ENCODE measurements at places on chromosomes 2 and 18. TPM values are rescaled to one million over a fixed set of nuclear protein-coding genes. Genes with fewer than 3 reads are reported as not detected.

Gene COL3A1
- total RNA-seq = 33.9 TPM

Gene LAMA1
- not detected for total RNA-seq

GRCh38 chr2:5546181-5546580, 146.0 kb upstream of the SOX11 start:
- no peak for DNase-seq

- DNase-seq = no peak
Measured at GRCh38 chr2:34738691-34739090, 1139.6 kb upstream of the FAM98A start.

- no peak for DNase-seq
Measured at GRCh38 chr18:75276818-75277609, 66.4 kb downstream of the TSHZ1 start.

GRCh38 chr2:86584151-86584913, 21.1 kb upstream of the CHMP3 start:
- DNase-seq = no peak

Gene IL1RL1
- total RNA-seq = 47.2 TPM

DNA sequence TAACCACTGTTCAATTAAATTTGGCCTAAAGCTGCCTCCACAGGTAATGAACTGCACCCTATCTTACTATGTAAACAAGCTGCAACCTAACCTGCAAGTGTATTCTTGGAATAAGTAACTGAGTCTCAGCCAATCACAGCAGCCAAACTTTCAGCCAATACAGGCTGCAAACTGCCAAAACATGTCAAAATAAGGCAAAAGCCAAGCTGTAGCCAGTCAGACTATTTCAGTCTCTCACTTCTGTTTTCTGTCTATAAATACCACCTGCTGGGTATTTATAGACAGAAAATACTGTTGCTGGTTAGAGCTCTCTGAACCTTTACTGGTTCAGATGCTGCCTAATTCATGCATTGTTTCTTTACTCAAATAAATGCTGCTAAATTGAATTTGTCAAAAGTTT, 14.3 kb downstream of the C2orf76 start:
- DNase-seq = no peak

Gene EFR3B
- 1.2 TPM for total RNA-seq

DNA sequence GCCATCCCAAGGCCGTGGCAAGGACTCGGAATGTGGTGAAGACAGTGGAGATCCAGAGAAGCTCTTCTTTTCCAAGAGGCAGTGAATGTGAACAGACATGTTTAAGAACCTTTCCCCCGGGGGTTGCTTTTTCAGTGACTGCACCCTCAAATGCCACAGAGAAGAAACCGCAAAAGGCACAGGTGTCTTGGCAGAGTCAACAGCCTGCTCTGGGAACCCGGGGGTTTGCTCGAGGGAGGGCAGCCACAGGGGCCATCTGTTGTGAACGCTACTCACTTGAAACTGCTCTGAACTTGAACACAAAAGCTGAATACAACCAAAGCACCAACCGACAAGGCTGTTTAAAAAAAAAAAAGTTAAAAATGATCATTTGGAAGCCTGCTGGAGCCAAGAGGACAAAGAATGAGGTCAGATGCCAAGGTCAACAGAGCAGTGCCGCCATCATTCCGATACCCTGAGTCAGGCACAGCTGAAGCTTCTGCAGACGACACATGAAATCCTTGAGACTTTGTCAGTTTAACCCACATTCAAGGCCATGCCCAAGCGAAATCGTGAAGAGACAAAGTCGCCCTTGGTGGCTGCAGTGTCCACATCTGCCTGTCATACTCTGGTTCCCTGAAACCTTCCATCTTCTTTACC, 47.4 kb downstream of the PSMG2 start:
- peak; percentile 64 for DNase-seq

Gene CD207
- not detected for total RNA-seq

Gene LONRF2
- total RNA-seq = 0.80 TPM

- DNase-seq = no peak
Measured at GRCh38 chr2:172288603-172289002, 138.8 kb upstream of the ITGA6 start.

Gene SIX2
- total RNA-seq = not detected

DNA sequence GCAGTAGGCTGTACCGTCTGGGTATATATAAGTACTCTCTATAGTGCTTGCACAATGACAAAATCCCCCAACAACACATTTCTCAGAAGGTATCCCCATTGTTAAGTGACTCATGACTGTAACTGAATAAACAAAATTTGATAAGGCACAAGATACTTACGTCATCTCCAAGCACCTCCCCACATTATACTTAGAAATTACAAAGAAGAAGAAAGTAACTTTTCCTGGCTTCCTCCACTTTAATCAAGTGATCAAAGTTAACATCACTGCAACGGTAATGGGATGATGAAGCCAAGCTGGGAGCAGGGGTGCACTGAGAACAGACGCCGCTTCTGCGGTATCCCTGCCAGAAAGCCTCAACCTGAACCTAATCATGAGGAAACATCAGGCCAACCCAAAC, 9.7 kb downstream of the TNS1 start:
- no peak for DNase-seq

- DNase-seq = peak; percentile 56
Measured at GRCh38 chr2:238127165-238128060, 11.1 kb upstream of the KLHL30 start.

Gene DOCK10
- 21.7 TPM for total RNA-seq

DNA sequence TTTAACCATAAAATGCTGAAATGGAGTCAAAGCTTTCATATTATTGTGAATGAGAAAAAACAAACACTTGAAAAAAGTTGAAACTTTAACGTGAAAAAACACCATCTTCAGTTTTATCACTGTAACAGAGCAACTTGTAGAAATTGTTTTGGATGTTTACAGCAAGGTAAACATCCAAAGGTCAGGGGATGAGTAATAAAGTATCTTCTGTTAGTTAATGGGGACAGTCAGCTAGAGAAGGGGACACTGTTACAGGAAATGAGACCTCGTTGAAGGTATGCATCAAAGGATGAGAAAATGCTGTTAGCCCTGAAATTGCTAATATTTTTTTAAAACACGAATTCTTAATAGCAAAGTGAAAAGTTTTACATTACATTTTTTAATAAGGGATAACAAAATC, 2.9 kb downstream of the RHBDD1 start:
- no peak for DNase-seq

- DNase-seq = no peak
Measured at GRCh38 chr18:62549755-62550154, 26.9 kb downstream of the ZCCHC2 start.

GRCh38 chr2:168961450-168962229, 60.5 kb downstream of the G6PC2 start:
- DNase-seq = no peak

GRCh38 chr2:33482518-33482917, 6.1 kb downstream of the RASGRP3 start:
- DNase-seq = no peak

GRCh38 chr2:101790416-101790815, 92.9 kb downstream of the MAP4K4 start:
- DNase-seq = no peak

DNA sequence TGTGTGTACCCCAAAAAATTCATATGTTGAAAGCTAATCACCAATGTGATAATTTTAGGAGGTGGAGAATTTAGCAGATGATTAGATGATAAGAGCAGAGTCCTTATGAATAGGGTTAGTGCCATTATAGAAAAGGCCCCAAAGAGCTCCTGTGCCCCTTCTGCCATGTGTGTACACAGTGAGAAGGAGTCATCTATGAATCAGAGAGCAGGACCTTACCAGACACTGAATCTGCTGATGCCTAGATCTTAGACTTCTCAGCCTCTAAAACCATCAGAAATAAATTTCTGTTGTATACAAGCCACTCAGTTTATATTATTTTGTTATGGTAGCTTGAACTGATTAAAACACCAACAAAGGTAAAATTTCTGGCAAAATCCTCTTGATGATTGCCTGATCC, 560.0 kb upstream of the CDH2 start:
- no peak for DNase-seq

DNA sequence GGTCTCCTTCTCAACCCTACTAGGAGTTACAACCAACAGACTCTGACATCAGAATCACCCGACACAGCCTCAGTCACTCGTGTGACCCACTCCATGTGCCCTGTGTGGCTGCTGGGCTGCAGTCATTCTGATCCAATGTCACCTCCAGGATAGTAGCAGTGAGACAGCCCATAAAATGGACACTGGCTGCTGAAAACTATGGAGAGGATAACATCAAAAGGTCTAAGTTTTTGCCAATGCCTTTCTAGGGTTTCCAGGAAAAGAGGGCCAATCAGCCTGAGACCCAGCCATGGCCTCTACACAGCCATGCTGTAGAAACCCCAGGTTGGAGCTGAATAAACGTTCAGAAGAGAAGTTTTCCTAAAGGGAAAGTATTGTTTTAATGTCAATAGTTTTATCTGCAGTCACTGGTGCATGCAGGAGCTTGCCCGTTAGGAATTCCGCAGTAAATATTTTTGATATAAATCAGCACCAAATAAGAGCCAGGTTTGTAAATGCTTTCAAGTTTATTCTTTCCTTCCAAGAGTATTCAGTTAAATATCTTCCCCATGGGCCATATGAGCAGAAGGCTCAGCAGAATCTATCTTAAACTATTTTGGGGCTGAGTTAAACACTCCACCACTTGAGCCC, 92.2 kb upstream of the PID1 start:
- no peak for DNase-seq

- DNase-seq = no peak
Measured at GRCh38 chr2:16226943-16227664, 286.8 kb downstream of the MYCN start.

GRCh38 chr2:134346141-134346540, 92.3 kb downstream of the MGAT5 start:
- DNase-seq = no peak

Gene SPATA3
- not detected for total RNA-seq

DNA sequence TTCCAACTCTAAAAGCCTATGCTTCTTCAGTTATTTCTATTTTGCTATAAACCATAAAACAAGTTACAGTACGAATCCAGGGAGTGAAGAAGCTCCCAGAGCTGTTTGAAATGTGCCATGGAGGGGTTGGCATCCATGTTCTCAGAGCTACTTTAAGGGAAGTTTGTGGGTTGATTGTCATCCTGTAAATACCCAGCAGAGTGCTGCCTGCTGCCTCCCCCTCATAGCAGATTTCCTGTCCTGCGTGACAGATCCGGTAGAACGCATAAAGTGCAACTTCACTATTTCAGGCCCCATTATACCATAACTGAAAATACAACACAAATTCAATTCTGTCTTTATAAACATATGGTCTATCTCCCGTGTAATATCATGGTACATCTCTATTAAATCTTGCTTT, 114.4 kb downstream of the CTNNA2 start:
- no peak for DNase-seq

DNA sequence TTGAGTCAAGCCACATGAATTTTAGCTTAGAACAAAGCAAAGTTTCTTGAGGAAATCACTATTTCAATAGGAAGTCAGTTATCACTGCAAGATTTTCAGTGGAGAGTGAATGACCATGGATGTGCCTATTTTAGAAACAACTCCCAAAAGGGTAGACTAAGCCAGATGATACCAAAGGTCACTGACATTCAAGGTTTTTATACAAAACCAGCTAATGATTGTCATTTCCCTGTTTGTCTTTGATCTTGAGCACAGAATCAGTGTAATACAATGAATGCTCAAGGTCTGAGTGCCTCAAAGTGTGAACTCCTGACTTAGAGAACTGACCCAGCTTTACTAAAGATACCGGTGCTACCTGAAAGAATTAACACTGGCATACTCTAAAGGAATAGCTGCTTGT, 60.5 kb downstream of the CDH2 start:
- no peak for DNase-seq

Gene SLC11A1
- total RNA-seq = 21.5 TPM

GRCh38 chr18:47736376-47737140, 193.9 kb downstream of the SMAD2 start:
- DNase-seq = no peak

GRCh38 chr2:54589340-54590215, 133.5 kb downstream of the SPTBN1 start:
- peak; percentile 77 for DNase-seq

DNA sequence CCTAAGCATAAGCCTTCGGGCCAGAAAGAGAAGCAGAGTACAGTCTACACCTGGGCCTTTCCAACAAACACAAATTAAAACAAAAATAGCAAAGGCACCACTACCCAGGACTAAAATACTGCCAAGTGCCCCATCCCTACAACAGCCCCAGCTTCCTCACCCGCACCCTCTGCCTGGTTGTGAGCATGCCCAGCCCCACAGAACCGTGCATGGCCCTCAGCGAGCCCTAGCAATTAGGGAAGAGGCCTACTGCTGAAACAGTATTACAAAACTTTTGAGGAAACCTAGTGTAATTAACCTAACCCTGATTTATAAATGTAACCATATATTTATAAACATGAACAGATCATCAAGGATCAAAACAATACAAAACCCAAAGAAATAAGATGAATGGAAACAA, 44.2 kb downstream of the FARSB start:
- no peak for DNase-seq

DNA sequence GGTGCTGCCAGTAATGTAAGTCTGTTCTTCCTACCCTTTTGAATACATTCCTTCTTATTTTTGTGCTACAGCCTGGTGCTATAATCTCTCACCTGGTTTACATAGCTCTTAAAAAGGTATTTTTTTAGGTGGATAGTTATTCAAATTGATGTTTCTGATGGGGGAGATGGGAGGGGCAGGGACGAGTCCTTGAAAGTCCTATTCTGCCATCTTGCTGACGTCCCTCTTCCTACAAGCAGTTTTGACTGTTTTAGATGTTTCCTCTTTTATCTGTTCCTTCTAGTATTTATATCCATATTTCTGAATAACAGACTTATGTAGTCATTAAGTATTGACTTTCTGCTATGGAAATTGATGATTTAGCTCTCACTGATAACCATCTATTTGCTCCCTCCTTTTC, 256.4 kb downstream of the KIAA1328 start:
- no peak for DNase-seq

DNA sequence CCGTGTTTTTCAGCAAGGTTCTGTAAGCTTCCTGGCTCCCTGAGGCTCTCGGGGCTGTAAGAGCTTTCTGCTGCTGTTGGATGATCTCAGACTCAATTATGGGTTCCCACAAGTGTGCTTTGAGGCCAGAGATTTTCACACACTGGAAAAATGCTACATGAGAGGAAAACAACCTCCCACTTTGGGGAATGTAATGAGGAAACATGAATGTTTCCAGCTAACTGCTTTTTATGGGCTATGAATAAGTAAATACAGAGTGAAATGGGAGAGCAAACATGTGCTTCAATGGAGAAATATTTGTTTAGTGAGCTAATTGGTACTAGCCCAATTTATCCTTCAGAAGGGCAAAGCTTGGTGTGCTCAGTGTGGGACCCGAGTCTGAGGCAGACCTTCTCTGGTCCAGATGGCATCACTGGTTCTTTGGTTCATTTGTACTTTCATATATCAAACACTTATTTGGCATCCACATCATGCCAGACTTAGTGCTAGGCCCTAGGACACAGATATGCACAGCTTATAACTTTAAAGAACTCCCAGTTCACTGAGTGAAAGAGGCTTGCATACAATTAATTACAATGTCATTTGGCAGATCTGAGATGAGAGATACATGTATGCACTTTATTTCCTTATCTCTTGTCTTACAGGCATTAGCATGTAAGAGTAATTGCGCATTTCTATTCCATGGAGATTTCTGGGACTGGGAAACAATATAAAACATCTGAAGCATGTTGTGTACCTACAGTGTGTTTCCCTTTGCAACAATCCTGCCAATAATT, 248.8 kb downstream of the RDH14 start:
- no peak for DNase-seq

GRCh38 chr2:20684581-20685063, 17.7 kb downstream of the GDF7 start:
- no peak for DNase-seq

All from Peyer's patch (tissue), 4 donors.